ENCODE measurements at places on chromosomes 1 and 21.

DNA sequence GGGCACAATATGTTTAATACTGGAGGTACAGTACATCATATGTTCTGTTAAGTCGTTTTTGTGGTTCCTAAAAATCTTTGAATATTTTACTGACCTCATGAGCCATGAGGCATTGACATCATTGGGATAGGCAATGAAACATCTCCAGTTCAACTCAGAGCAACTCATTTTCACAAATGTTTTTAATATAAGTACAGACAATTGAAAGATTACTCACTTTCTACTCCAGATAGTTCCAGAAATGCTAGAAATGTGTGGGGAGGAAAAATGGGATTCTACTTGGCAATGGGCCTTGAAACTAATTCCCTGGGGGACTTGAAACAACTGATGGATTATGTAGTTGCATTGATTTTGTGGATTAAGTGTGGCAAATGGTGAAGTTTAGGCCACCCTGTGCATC, 7.2 kb upstream of the C8B start:
- no peak for DNase-seq

DNA sequence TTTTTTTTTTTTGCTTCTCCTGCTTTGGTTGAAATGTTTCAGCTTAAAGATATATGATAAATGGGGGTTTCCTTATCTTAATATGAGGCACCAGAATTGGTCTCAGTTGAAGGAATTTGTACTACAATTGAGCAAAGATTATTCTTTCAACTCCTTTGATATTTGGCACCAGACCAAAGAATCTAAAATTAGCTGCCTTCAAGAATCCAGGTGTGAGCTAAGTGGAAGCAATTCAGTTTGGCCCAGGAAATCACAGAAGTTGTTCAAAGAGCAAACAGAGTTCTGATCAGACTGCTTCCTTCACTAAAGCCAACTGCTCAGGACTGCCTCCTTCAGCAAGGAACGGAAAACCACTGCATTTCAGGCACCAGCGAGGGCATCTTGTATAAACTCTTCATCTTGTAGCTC, 68.3 kb upstream of the BCAR3 start:
- DNase-seq = no peak

- DNase-seq = no peak
These were observed 131.8 kb downstream of the CAMTA1 start for GRCh38 chr1:6917067-6917466.

- DNase-seq = no peak
These were observed 19.7 kb upstream of the ABCG1 start for GRCh38 chr21:42198929-42199867.

- no peak for DNase-seq
These were observed 3.8 kb downstream of the AGO1 start for GRCh38 chr1:35886577-35887431.

- peak; percentile 74 for DNase-seq
These were observed 86.9 kb downstream of the UCK2 start for GRCh38 chr1:165914136-165914798.

DNA sequence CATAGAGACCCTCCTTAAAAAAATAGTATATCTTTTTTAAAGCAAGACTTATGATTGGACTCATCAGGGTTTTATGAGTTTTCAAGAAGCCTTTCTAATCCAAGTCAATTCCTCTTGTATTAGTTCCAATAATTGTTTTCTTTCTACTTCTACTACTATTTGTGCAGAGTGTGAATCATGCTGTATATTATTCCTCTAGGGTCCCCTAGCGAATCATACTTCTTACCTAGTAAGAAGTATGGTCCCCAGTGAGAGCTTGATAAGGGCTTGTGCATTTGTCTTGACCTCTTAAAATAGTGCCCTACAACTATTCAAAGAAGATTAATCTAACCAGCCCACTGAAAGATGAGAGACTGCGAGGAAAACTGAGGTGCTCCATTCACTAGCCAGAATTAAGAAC, 715.7 kb upstream of the ZP4 start:
- DNase-seq = no peak

- DNase-seq = no peak
These were observed 76.6 kb downstream of the UBE2U start for GRCh38 chr1:64280001-64280400.

GRCh38 chr21:25895565-25896205, 160.9 kb downstream of the GABPA start:
- no peak for DNase-seq

DNA sequence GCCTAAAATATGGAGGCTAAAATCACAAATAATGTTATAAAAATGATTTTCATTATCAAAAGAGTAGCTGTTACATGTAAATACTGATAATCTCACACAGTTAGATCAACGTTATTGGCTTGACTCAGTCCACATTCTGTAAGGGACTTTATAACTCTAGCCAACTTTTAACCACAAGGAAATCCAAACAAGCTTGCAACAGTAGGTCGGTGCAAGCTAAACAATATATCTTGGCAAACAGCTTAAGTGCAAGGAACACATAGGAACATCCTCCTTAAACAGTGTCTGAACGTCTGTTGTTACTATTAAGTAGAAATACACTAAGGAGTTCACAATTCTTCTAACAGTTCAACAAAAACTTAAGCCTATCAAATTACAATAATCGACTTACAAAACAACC, 126.7 kb downstream of the EIF4G3 start:
- DNase-seq = no peak

GRCh38 chr1:70210820-70211219, 5.4 kb upstream of the LRRC40 start:
- DNase-seq = no peak

GRCh38 chr1:26537951-26538352, 8.4 kb downstream of the RPS6KA1 start:
- no peak for DNase-seq

DNA sequence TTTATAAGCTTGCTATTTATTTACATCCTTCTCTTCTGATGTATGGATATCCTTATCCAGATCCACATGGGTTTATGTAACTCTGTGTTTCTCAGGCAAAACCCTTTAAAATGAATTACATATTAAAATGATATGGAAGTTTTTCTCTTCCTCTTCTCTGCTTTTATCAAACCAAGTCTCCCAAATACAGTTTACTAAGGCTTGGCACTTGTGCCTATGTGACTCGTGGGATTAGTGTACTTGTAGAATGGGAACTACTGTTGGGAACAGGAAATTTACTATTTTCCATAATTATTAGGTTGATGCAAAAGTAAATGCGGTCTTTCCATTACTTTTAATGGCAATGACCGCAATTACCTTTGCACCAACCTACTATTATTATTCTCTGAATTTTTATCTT, 14.8 kb downstream of the SIM2 start:
- no peak for DNase-seq

GRCh38 chr1:46801323-46802055, 2.6 kb downstream of the CYP4B1 start:
- DNase-seq = no peak

DNA sequence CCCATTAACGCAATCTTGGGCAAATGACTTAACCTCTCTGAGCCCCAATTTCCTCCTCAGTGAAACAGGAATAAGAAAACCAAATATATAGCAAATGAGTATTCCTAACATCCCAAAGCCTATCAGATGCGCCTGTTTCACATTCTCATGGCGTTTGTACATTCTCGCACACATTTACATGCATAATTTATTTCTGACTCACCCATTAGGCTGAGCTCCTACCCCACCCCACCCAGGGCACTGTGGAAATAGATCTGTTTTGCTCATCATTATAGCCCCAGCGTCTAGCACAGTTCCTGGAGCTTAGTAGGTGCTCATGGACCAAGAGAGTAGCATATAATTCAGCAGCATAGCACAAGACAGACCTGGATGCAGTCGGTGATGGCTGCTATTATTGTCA, 146.1 kb upstream of the VANGL1 start:
- no peak for DNase-seq

GRCh38 chr1:225987491-225988316, 11.4 kb downstream of the SDE2 start:
- no peak for DNase-seq

- no peak for DNase-seq
These were observed 9.6 kb downstream of the CAMK2N1 start for GRCh38 chr1:20476265-20477038.

GRCh38 chr1:24688621-24689195, 45.6 kb downstream of the SRRM1 start:
- DNase-seq = no peak

GRCh38 chr1:203045821-203046594, 19.7 kb downstream of the PPFIA4 start:
- no peak for DNase-seq

- DNase-seq = no peak
These were observed 85.3 kb downstream of the NPHP4 start for GRCh38 chr1:5906966-5907365.

DNA sequence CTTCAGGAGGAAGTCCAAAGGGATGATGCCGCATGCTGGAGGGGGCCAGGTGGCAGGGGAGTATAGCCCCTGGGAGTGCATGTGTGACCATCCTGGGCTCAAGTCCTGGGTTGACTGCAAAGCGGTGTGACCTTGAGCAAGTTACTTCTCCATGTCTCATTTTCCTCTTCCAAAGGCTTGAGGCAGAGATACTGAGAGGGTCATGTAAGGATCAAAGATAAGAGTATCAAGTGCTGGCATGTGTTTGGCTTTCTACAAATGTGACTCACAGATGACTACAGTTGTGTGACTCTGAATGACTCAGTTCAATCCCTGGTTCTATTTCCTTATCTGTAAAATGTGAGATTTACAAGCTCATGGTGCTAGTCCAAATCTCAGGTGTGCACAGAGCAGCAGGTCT, 26.1 kb downstream of the PROK1 start:
- no peak for DNase-seq

DNA sequence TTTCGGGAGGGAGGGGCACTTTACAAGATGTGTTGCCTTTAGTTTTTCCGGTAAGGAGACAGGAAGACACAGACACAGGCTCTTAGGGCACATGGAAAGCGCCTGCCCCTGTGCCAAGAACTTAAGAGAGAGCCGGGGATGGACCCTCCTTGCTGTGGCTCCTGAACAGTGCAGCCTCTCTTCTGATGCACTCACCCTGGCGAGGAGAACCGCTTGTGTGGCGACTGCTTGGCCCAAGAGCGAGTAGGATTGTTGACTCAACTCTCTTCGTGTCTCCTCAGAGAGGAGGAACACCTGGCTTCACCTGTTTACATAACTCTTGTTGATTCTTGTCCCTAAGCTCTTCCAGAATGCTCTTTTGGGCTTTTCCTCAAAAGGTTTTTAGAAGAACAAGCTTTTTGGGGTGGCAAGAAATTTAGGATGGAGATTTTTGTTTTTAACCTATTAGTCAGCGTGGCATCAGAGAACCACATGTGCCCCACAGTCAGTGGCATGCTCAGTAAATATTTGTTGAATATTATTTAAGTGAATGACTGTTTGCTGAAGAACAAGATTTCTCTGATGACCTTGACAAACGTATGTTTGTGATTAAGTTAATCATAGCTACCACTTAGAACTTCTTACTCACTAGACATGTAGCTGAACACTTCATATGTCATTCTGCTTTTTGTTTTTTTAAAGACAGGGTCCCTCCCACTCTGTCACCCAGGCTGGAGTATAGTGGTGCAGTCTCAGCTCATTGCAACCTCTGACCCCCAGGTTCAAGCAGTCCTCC, 60.6 kb downstream of the NFIA start:
- no peak for DNase-seq

DNA sequence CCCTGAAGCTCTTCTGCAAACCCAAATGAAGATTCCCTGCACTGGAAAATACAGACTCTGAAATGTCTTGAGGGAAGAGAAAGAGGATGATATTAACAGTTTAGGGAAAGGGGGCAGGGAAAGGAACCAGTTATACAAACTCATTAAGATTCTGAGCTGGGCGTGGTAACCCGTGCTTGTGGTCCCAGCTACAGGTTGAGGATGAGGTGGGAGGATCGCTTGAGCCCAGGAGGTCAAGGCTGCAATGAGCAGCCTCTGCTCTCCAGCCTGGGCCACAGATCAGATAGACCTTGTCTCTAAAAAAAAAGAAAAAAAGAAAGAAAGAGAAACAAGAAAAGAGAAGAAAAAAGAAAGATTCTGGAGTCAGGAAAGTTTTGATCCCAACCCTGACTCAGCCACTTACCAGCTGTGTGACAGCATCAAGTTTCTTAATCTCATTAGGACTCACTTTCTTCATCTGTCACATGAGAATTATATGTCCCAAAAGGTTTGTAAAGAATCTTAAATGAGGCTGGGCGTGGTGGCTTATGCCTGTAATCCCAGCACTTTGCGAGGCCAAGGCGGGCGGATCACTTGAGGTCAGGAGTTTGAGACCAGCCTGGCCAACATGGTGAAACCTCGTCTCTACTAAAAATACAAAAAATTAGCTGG, 53.9 kb downstream of the OPTC start:
- DNase-seq = no peak

DNA sequence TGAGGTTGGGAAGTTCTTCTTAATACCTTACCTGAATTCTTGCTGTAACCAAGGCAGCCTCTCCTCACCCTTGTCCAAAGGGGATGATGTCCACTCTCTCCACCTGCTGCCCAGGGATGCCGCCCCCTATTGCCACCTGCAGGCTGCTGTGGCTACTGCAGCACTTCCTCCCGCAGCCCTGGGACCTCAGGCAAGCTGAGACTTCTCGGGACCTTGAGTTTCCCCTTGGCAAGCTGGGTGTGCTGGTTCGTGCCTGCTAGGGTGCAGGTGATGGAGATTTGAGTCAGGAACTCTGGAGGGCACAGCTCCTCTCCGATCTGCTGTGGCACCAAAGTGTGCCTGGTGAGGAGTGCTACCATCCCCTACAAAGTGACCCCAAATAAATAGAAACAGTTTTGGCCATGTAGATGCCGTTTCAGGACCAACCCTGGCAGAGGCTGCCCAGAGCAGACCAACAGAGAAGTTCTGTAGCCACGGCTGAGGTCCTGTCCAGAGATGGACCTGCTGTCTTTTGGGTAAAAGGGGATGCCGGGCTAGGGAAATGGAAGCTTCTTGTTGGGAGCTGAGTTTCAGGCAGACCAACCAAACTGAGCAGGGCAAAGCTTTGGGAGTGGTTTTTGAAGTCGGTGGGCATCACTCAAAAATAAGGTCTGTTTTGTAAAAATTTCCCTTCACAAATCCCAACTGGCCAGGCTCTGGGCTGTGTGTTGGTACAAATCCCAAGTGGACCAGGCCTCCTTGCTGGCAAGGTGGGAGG, 31.7 kb downstream of the RUNX3 start:
- DNase-seq = no peak

GRCh38 chr1:160460214-160460642, 59.9 kb downstream of the VANGL2 start:
- DNase-seq = no peak

- no peak for DNase-seq
These were observed 28.4 kb upstream of the DMBX1 start for GRCh38 chr1:46461017-46461808.

DNA sequence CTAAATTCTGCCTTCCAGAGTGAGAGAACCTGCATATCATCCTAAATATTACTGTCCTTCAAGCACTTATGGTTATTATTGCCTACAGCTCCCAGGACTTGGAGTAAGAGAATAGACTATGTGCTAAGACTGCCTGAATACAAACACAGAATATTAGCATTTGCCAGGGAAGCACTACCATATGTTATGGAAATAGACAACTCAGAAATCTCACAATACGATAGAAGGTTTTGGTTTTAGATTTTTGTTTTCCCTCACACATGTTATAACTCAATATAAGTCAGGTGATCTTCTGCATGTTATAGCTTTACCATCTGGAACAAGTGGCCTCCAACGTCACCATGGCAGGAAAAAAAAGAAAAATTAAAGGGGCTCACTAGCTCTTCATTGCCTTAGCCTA, 413.9 kb downstream of the LRRIQ3 start:
- DNase-seq = no peak

Measured in cerebellar nuclear complex (tissue), 1 donor.